ENCODE measurements at places on chromosomes 2 and 18. TPM values are rescaled to one million over a fixed set of nuclear protein-coding genes. Genes with fewer than 3 reads are reported as not detected.

DNA sequence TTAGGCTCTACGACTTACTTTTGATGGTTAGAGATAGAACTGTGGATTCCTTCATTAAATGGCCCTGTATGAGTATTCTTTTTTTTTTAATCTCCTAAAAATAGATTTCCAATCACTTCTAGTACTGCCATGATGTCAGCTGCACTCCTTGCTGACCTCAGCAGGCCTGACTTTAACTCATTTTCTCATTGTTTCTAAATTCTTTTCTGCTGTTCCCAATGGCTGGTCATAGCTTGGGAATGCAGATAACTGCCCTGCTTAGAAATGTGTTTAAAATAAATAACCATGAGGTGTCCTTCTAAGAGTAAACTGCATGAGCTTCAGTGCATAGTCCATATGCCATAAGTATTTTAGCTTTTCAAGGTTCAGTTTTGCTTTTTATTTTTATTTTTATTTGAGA lies 15.7 kb downstream of the CCDC85A start:
- no peak overlapping the region for H3K4me3 ChIP-seq
- no peak overlapping the region for H3K27ac ChIP-seq
- H3K36me3 ChIP-seq = no peaks in the 10 kb centered on the region
- no peak for DNase-seq

GRCh38 chr18:27652480-27653121 lies 467.5 kb upstream of the CHST9 start:
- H3K36me3 ChIP-seq = no peaks in the 10 kb centered on the region
- H3K27me3 ChIP-seq = no peaks in the 10 kb centered on the region
- no peak for DNase-seq

GRCh38 chr2:30710016-30710415 lies 97.2 kb downstream of the CAPN13 start:
- no peak for DNase-seq
- H3K4me3 ChIP-seq = no peak overlapping the region
- H3K36me3 ChIP-seq = no peaks in the 10 kb centered on the region
- no peak overlapping the region for H3K27ac ChIP-seq
- H3K4me1 ChIP-seq = peaks cover 14% of the 10 kb centered on the region
- H3K27me3 ChIP-seq = no peaks in the 10 kb centered on the region

DNA sequence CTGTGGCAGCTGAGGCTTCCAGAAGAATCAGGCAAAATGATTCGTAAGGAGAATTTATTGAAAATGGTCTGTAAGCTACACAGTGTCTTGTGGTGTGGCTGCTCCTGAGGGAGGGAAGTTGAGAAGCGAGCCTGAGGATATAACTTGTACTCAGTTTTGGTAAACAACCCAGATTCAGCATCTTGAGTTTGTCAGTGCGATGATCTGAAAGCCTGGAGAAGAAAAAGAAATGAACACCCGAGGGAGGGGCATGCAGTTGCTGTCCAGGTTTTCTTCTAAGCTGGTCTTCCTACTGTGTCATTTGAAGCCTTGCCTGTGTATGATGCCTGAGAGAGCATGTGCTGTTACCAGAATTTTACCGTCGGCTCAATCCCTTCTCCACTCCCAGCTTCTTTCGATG lies 87.3 kb downstream of the MAPK4 start:
- H3K27me3 ChIP-seq = no peaks in the 10 kb centered on the region
- DNase-seq = no peak
- no peak overlapping the region for H3K27ac ChIP-seq
- no peaks in the 10 kb centered on the region for H3K4me1 ChIP-seq

- H3K27me3 ChIP-seq = no peaks in the 10 kb centered on the region
- H3K4me1 ChIP-seq = peaks cover 92% of the 10 kb centered on the region
- peaks cover 55% of the 10 kb centered on the region for H3K36me3 ChIP-seq
Observed at GRCh38 chr2:157415591-157416101, 28.2 kb downstream of the CYTIP start.

DNA sequence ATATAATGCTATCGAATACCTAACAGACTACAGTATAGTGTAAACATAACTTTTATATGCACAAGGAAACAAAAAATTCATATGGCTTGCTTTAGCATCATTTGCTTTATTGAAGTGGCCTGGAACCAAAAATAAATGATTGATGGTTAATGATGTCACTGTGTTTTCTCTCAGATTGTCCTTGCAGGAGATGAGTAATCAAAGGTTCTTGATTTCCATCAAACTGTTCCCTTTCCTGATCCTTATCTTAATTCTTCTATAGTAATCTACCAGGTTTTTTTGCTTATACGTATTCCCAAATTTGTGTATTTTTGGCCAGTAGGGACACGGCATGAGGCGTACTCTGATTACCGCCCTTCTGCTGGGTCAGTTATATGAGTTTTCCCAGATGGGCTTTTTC lies 104.9 kb upstream of the CXCR4 start:
- no peaks in the 10 kb centered on the region for H3K4me1 ChIP-seq
- H3K36me3 ChIP-seq = no peaks in the 10 kb centered on the region
- H3K4me3 ChIP-seq = no peak overlapping the region
- H3K27me3 ChIP-seq = no peaks in the 10 kb centered on the region
- no peak for DNase-seq

DNA sequence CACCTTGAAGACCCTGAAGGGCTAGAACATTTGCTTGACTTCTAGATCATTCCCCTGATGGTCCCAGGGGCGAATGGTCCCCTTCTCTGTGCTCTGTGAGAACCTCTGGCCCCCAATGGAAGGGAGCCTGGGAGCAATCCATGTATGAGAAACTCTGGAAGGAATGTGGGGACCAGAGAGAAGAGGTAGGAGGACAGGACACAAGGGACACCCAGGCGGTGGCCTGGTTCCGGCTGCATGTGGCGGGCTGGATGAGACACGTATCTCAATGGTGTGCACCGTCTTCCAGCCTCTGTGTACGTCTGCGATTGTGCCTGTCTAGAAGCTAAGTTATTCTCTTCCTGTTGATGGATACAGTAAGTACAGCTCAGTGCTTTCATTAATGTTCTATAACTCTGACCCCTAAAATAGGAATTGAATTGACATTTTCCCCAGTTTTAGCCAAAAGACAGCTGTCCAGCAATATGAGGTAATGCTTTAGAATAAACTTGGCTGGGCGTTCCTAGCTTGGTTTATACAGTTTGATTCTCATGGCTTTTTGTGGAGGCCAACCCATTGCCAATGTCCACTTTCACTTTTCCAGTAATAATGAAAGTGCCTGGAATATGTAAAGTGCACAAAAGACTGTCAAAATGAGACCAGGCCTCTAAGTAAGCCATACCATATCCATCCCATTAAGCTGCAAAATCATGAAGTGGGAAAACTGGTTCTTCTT lies 30.1 kb upstream of the COPS8 start:
- no peak overlapping the region for H3K27ac ChIP-seq
- H3K36me3 ChIP-seq = no peaks in the 10 kb centered on the region
- H3K4me1 ChIP-seq = no peaks in the 10 kb centered on the region
- no peak for DNase-seq
- no peaks in the 10 kb centered on the region for H3K27me3 ChIP-seq

- H3K27ac ChIP-seq = no peak overlapping the region
- H3K36me3 ChIP-seq = peaks cover 3% of the 10 kb centered on the region
- H3K27me3 ChIP-seq = no peaks in the 10 kb centered on the region
Observed at GRCh38 chr18:63329431-63330145, 10.0 kb upstream of the BCL2 start.

DNA sequence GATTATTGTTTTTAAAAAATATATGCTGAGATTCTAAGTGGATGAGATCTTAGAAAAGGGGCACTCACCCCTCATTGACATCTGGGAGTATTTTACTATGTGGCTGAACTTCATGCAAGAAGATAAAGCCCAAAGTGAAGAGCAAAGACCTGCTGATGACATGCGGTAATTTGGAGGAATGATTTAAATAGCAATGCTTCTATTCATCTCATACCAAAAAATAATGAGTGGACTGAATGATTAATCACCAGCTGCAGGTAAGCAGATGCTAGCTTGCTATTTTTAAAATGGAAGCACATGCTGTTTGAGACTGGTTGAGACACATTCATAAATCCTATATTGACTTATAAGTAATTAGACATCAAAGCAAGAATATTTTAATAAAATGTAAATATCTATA lies 12.7 kb upstream of the CDK15 start:
- H3K27me3 ChIP-seq = no peaks in the 10 kb centered on the region
- no peaks in the 10 kb centered on the region for H3K4me1 ChIP-seq
- no peaks in the 10 kb centered on the region for H3K36me3 ChIP-seq
- no peak for DNase-seq

GRCh38 chr18:37508207-37508606 lies 57.4 kb downstream of the CELF4 start:
- peaks cover 15% of the 10 kb centered on the region for H3K27me3 ChIP-seq
- no peak overlapping the region for H3K4me3 ChIP-seq
- H3K27ac ChIP-seq = no peak overlapping the region
- H3K36me3 ChIP-seq = no peaks in the 10 kb centered on the region

DNA sequence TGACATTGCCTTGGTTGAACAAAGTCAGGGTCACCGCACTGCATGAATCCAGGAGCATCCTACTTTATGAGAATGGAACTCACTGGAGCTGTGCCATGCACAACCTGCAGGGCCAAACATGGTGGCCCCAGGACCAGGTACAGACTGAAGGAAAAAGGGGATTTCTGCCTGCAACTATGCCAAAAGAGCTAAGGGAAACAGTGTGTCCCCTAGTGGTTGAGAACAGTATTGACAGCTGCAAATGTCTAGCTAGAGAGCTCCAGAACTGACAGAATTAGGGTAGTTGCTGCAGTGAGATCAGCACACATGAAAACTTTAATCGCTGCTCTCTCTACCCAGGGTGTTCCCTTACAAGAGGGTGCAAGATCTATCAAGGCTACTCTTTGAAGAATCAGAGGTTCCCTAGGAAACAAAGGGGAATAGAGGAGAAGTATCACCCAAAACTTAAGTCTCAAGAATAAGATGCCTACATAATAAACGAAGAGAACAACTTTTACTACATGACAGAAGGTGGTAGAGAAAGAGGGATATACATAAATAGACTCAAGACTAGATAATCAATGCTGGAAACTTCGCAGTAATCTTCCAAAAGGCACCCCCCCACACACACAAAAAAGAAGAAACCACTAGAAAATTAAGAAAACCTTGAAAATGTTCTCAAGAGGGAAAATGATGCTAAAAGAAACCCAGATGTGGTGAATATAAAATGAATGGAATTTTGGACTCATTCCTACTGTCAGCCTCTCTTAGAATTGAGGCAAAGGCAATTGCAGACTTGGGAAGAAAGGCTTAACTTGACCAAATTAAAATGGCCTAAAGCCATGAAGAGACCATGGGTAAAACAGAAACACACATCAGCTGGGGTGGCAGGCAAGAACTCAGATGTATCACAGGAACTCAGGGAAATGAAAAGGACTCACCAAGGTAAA lies 43.6 kb upstream of the IHH start:
- no peak overlapping the region for H3K4me3 ChIP-seq
- H3K27me3 ChIP-seq = no peaks in the 10 kb centered on the region
- no peaks in the 10 kb centered on the region for H3K36me3 ChIP-seq

DNA sequence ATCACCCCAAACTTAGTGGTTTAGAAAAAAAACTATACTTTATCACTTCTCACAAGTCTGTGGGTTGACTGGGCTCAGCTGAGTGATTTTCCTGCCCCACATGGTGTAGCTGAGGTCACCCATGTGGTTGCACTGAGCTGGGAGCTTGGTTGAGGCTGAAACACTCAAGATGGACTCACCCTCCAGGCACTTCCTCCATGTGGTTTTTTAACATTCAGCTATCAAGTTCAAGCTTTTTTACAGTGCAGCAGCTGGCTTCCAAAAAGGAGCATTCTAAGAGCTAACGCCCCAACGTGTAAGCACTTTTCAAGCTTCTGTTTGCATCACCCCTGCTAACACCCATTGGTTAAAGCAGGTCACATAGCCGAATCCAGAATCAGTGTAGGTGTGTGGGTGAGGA lies 105.9 kb upstream of the CREB1 start:
- no peaks in the 10 kb centered on the region for H3K36me3 ChIP-seq
- H3K4me3 ChIP-seq = no peak overlapping the region
- H3K27me3 ChIP-seq = no peaks in the 10 kb centered on the region
- no peak overlapping the region for H3K27ac ChIP-seq

GRCh38 chr2:101985793-101986164 lies 6.0 kb upstream of the IL1R2 start:
- no peak overlapping the region for H3K4me3 ChIP-seq
- peaks cover 54% of the 10 kb centered on the region for H3K4me1 ChIP-seq
- DNase-seq = no peak
- no peak overlapping the region for H3K27ac ChIP-seq
- peaks cover 19% of the 10 kb centered on the region for H3K27me3 ChIP-seq
- H3K36me3 ChIP-seq = no peaks in the 10 kb centered on the region

GRCh38 chr18:70377857-70378701 lies 89.2 kb downstream of the SOCS6 start:
- H3K27ac ChIP-seq = no peak overlapping the region
- no peak for DNase-seq

DNA sequence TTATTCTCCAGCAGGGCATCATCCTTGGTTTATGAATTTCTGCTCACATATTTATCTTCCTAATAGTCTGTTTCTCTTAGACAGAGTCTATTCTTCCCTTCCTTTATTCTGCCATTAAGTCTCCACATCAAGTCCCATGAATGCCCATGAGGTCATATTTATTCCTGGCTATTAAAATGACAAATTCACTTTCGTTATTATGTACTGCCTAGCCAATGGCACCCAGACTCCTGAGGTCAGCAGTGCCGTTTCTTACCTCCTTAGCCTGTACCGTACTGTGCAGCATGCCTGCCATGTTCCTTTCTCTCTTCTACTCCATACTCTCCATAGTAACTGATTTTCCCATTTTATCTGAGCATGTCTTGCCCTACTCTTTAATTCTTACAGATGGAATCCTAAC lies 82.3 kb upstream of the SPTBN1 start:
- no peaks in the 10 kb centered on the region for H3K36me3 ChIP-seq
- no peak overlapping the region for H3K4me3 ChIP-seq
- H3K27me3 ChIP-seq = no peaks in the 10 kb centered on the region
- no peak overlapping the region for H3K27ac ChIP-seq
- no peak for DNase-seq

DNA sequence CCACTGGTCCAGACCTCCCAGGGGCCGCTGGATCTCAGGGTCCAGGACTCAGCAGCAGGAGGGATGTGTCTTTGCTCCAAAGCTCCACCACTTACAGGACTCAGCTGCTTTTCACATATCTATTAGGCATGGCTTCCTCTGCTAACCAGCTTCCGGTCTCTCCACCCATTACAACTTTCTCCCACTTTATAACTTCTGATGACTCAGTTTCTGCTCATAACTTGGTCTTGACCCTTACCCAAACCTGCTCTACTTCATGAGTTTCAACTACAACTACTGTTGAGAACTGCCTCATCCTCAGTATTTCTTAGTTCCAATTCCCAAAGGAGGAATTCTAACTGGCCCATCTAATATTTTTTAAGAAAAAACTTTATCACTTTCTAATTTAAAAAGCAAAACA lies 17.2 kb downstream of the SULT1C2 start:
- peaks cover 7% of the 10 kb centered on the region for H3K27me3 ChIP-seq
- no peak for DNase-seq
- H3K36me3 ChIP-seq = no peaks in the 10 kb centered on the region
- H3K4me3 ChIP-seq = no peak overlapping the region
- no peaks in the 10 kb centered on the region for H3K4me1 ChIP-seq

- no peak for DNase-seq
- peaks cover 49% of the 10 kb centered on the region for H3K4me1 ChIP-seq
- H3K4me3 ChIP-seq = no peak overlapping the region
- no peaks in the 10 kb centered on the region for H3K36me3 ChIP-seq
- H3K27ac ChIP-seq = no peak overlapping the region
- no peaks in the 10 kb centered on the region for H3K27me3 ChIP-seq
Observed at GRCh38 chr2:101737478-101738255, 40.2 kb downstream of the MAP4K4 start.

NAPG gene
- 24.4 TPM for total RNA-seq

SPOPL gene
- total RNA-seq = 16.8 TPM

PTH2R gene
- not detected for total RNA-seq

TMEM169 gene
- total RNA-seq = 4.3 TPM

GBX2 gene
- total RNA-seq = not detected

LIMS3 gene
- total RNA-seq = not detected

SERPINB5 gene
- not detected for total RNA-seq

CLEC4F gene
- not detected for total RNA-seq

INPP1 gene
- 2.1 TPM for total RNA-seq

Measured in T-cell (primary cell).